ENCODE measurements at places on chromosomes 4 and X.
A peak's percentile ranks its signal among the peaks of the same experiment; 100 is the strongest.

DNA sequence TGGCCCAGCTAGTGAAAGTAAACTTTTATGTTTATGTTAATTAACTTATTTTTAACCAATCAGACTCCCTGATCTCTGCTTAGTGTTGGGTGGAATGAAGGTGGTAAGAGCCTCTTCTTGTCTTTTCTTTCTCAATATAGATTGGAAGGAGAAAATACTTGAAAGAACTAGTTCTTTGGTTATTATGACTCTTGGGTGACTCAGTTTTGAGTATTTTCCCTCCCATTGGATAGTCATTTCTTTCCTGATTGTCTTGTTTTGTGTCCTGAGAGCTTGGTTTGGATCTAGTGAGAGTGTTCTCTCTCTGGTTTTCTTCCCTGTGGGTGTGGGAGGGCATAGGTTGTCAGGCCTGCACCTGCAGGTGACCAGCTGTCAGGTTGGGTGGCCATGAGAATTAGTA lies 172.0 kb upstream of the GLRA2 start:
- no peak for DNase-seq

DNA sequence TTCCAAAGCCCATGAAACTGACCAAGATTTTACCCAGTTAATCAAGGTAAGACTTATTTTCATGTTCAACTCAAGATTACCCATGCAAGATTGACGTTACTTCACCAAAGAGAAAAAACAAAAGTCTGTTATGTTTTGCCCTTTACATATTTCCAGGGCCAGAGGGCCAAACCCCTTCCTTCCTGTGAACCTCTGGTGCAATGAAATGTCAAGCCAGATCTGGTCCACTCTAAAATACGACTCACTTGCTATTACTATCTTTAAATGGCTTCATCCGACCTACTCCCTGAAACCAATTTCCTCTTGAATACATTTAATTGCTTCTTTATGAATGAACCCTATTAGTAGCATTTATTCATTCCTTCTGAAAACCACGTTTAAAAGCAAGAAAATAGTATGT lies 33.0 kb downstream of the TSPAN5 start:
- no peak for DNase-seq

DNA sequence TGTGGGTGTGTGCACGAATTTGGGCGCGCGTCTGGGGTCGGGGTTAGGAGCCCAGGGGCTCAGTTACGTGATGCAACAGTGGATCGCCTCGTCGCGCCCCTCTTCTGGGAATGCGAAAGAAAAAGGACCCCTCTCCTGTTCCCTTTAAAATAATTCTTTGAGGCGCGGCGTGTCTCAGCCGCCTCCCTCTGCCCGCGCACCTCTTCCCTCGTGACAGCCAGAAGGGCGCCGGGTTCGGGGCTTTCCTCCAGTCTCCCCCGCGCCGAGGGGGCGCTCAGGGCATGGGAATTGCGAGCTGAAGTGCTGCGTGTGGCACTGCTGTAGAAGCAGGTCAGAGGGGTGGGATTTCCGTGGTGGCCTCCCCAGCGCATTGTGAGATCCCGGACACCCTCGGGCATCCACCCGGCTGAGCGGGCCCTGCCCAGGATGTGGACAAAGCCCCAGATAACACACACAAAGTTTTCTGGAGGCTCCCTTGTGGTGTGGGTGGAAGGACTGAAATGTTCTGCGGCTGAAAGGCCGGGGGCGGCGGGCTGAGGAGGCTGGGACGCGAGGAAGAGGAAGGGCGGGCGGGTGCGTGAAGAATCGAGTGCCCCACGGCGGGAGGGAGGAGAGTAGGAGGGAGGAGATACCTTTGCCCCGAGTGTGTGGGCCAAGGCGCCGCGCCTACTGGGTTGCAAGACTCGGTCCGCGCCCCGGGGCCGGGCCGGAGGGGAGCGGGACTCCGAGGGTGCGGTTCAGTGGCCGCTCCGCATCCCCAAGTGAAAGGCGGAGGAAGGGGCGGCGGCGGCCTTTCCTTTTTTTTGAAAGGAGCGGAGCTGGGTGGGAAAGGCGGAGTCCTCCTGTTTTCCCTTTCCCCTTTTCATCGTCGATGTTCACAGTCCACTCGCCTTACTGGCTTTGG lies 752 bp downstream of the SEPTIN11 start:
- DNase-seq, result peak; percentile 50

DNA sequence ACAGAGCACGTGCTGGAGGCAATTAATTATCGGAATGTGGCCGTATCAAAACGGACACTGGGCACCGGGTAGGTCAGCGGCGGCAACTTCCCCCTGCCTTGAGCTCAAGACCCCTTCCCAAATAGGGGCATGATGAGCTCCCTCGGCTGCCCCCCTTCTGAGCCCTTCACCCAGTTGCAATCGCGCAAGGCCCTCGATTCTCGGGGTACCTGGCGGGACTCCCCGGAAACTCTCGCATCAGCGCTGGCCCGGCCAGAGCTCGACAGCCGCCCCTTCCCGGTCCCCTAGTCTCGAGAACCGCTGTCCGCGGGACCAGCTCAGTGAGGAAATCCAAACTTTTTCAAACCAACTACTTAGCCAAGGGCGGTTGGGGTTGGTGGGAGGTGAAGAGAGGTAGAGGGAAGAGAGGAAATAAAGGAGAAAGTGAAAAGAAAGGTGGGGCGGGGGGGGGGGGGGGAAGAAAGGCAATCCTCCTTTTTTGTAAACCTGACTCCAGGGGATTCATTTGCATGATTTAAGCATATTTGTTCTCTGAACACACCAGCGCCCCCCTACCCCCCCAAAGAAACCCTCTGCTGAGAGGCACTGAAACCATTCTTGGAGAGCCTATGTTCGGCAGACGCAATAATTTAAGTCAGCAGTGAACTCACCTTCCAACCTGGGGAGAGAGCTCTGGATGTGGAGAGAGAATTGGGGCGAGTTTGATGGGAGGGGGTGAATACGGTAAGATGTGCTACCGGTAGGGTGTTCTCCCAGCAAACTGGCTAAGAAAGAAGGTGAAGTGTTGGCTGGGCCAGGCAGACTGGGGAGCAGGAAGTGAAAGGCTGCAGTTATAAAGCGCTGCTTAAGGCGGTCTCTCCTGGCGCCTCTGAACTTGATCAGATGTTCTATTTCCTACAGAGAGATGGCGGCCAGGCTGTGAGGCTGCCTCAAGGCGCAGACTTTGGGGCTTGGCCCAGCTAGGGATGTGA lies 2.0 kb upstream of the ZIC3 start:
- no peak for DNase-seq

GRCh38 chrX:129549124-129549523 lies 9.1 kb downstream of the OCRL start:
- no peak for DNase-seq

- no peak for DNase-seq
Observed at GRCh38 chr4:176538217-176538925, 218.6 kb downstream of the SPCS3 start.

DNA sequence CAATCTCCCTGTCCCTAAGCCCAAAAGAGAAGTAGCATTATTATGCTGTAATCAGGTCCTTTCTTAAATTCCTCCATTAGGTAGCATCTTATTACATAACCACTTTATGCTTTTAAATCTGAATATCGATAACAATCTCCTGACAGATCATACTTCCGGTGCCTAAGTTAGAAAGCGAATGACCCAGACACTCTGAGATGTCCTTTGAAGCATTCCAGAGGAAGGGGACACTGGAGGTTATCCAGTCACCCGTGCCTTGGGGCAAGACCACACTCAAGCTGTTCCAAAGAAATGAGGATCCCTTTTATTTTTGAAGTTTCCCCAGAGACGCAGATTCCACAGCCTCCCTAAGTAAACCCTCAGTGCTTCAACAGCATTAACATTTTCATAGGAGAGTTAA lies 125.7 kb downstream of the PALLD start:
- no peak for DNase-seq

GRCh38 chr4:109798866-109799265 lies 2.9 kb downstream of the CFI start:
- DNase-seq, result no peak

DNA sequence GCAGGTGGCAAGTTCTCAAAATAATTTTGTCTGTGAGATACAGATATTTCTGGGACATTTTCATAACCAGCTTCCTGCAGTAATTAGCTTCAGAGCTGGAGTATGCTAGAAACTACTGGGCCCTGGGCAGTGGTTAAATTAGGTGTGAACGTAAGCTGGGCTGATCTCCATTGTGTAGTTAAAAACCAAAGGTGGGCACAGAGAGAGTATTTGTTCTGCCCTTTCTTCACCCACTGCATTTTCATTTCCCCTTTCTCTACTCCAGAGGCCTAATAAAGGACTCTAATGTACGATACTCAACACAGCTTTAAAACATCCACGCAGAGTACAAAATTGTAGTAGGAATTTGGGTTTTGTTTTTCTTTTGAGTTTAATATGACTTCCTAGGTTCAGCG lies 252.7 kb downstream of the SPRY1 start:
- DNase-seq, result no peak

DNA sequence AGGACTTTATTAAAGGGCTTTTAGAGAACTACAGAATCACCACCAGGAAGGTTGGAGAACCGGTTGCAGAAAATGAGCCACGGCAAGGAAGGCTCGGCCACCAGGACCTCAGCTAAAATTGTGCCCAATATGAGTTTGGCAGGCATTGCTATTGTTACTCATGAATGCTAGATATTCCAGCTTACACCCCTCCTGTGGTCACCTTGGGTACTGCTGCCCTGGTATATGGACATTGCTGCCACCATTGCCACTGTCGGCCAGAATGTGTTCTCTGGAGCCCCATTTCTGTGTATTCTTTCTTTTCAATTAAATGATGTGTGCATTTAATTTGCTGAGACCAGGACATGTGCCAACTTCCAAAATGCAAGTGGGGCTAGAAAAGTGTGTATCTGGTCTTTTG lies 626.7 kb upstream of the BOD1L1 start:
- no peak for DNase-seq

- DNase-seq, result no peak
Observed at GRCh38 chr4:27217261-27217769, 356.7 kb downstream of the STIM2 start.

GRCh38 chrX:51336584-51336983 lies 4.0 kb downstream of the NUDT10 start:
- peak; percentile 23 for DNase-seq

DNA sequence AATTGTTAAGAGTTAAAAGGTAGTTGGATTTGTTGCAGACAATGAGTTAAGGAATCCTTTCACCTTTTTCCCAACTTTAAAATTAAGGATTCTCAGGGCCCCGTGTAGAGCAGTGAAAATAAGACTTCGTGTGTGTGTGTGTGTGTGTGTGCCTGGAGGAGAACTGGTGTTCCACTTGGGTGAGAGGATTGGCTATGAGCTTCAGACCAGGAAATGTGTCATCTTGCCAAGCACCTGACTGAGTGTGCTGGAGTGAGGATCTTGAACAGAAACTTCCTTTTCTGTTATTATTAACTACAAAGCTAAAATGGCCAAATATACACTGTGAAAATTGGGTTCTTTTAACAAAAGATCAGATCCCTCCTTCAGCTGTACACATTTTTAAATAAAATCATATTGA lies 113.1 kb upstream of the VCX2 start:
- no peak for DNase-seq

- no peak for DNase-seq
Observed at GRCh38 chr4:121749225-121749624, 15.7 kb downstream of the SMIM43 start.

DNA sequence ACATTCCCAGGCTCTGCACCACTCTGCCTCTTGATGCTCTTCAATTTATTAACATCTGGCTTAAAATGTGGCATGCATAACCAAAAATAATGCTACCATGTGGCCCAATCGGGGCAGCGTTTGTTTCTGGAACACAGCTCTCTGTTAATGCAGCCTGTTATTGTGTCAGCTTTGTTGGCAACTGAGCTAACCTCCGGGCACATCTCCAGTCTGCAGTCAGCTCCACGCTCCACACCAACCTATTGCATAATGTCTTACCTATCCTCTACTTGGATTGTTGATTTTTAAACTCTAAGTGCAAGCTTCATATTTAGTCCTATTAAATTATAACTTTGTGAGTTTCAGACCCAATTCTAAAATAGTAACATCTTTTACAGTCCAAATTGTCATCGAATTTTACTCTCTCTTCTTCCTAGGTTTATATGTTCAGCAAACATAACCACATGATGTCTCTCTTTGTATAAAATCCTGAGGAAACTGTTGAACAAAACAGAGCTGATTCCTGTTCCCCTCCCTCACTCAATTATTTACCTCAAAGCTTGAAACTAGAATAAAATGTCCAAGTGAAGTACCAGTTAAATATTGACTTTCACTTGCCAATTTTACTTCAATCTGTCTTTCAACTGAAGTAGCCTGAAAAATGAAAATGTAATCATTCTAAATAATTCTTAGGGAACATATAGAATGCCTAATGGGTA lies 92.2 kb upstream of the RAPGEF2 start:
- no peak for DNase-seq

DNA sequence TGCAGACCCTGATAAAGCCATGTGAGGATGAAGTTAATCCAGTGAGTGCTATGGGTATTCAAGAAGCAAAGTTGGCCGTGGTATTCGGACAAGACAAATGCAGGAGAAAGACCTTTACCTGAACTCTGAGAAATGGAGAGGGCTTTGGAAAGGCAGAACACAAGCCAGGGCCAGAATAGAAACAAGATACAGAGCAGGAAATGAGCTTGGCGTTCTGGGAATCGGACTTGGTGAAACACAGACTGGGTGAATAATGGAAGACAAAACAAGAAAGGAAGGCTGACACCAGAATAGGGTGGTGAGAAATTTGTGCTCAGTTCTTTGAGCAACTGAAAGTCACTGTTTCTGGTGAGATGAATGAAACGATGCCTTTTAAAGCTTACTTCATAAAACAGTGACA lies 83.3 kb downstream of the VEGFC start:
- no peak for DNase-seq

DNA sequence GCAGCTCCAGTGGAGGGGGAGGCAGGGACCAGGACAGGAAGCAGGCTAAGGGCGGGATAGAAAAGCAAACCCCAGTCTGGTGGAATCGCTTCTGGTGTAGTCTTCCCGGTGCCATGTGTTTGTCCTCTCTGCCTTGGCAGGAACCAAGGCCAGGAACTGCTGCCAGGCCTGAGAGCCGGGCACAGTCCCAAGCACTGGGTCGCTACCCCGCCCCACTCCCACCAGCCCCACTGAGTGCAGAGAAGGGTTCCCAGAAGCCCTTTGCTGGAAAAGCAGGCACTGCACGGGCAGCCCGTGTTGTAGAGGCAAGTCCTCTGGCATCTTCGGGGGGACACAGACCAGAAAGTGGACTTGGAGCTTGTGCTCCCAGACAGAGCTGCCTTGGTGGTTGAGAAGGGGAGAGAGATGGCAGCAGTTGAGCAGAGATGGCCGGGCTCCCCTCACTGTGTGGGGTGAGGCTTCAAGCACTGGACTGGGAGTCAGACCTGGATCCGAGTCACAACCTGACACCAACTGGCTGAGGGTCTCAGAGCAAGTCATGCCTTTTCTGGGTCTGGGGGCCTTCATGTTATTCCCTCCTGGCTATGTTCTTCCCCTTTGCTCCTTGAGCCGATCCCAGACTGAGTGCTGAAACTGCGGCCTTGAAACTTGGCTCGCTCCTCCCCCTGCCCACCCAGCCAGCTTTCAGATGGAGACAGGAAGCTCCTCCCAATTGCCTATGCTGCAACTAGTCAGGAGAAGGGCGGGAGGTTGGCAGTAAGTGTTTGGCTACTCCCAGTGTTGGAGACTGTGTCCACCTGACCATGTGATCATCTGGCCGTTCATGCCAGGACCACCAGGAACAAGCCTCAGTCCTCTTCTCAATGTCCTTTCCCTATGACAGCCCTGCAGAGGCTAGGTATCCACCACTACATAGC lies 59.7 kb upstream of the MTM1 start:
- no peak for DNase-seq

Data from CD4-positive, alpha-beta T cell treated with Interferon alpha-2 for 1 hour (primary cell).